ENCODE measurements at places on chromosomes 5 and 9. TPM values are rescaled to one million over a fixed set of nuclear protein-coding genes. Genes with fewer than 3 reads are reported as not detected.

DNA sequence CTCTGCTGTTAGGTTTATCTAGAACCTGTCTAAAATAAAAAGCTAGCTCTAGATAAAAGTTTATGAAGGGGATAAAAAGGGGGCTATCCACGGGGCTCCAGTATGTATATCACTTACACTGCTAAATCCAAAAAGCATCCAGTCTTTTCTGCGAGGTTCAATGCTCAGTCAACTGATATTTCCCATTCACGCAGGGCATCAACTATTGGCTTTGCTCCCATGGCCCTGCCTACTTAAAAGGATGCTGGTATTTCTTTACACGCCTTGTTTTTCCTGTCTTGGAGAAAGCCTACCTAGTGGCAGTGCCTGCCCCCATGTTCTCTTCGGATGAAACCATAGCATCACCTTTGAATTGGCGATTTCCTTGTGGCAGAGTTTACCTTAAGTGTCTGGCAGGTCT lies 8.1 kb downstream of the SPRY4 start:
- DNase-seq: no peak

- DNase-seq: no peak
These were observed 94.9 kb upstream of the TNC start for GRCh38 chr9:115212832-115213231.

DNA sequence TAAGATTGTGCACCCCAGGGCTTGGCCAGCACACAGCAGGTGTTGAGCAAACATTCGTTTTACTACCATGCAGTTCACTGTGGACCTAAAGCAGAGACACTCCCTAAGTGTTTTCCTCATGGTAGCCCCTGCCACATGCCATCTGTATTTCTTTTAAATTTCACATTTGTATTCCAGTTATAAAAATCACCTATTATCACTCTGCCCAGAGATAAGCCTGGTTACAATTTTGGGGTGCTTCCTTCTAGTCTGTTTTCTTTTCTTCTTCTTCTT lies 10.9 kb upstream of the FIBCD1 start:
- no peak for DNase-seq

DNA sequence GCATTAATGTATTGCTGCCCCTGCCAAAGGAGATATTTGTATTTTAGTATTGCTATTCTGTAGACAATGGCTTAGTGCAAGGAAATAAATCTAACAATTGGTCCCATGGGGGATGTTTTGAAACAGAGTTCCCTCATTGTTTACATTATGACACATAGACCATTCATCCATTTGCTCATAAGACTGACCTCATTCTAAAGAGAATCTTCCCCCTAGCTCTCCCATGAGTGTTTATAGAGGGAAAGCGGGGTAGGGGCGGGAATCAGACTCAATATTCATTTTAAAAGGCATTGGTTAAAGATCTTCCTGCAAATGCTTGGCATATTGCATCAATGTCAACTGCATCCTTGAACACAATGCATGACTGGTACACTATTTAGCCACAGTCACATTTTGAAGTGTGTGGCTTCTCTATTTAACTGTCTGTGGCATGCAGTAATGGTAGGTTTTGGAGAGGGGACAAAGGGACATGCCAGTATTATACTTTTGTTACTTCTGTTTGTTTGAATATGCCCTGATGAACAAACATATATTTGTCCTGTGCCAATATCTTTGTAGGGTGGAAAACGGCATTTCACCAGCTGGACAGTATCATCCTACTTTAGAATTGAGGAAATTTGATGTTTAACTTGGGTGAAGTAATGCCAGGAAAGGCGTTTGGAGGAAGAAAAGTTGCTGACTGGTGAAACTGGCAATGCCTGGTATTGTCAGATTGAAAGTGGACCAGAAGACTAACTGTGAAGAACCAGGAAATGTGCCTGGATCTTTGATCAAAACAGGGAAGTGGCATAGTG lies 84.1 kb upstream of the MEGF10 start:
- DNase-seq: peak; percentile 61

The SHOC1 gene
- total RNA-seq: not detected
